ENCODE measurements at places on chromosomes 2 and 18.

GRCh38 chr2:120737340-120738101, 1.9 kb downstream of the GLI2 start:
- no peak for DNase-seq

DNA sequence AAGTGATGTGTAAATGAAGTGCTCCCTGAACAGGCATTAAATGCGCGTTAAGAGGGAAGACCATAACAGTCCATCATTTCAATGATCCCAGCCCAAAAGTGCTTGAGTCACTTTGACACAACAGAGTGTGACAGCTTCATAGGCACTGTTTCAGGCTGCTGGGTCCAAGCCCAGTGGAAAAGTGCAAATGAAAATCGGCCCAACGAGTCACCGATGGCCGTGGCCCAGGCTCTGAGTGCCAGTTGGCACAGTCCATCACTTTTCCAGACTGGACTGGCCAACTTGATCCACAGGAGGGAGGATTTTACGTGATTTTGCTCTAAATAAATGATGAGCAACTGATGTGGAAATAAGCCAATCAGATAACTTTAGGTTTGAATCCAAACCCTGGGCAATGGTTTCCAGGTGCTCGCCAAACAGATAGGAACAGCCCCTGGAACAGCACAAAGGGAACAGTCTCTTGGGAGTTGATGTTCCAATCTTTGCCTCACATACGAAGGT, 114.0 kb downstream of the SP3 start:
- DNase-seq = no peak

DNA sequence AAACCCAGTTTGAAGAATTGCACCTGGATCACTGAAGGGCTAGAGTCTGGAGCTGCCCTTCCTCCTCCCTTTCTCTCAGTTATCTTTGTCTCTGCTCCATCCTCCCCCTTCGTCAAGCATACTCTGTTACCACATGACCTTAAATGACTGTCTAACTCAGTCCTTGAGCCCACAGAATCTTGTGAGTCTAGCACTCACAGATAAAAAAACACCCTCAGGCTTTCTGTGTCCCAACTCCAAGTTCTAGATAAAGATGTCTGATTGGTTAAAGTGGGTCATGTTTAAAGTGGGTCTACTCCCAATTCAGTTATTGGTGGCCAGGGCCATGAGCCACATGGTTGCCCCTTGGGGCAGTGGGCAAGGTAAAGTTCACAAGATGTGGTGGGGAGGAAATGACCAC, 53.5 kb upstream of the CYP1B1 start:
- no peak for DNase-seq

GRCh38 chr2:113180131-113180946, 6.6 kb downstream of the PSD4 start:
- no peak for DNase-seq

DNA sequence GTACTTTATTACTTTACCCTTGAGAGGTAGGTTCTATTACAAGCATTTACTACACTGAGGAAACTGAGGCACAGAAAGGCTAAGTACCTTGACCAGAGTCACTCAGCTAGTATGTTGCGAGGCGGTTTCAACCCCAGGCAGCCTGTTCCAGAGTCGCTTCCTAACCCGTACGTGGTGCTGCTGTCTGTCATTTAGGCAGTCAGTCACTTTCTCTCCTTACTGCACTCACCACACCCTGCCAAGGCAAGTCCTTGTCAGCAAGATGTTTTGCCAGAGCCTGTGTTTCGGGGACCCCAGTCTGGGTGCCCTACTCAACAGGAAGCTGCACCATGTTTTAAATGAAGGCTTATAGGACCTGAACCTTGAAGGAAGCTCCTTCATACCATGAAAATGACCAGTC, 174.9 kb downstream of the TPGS2 start:
- no peak for DNase-seq

GRCh38 chr2:199631129-199631528, 173.4 kb upstream of the SATB2 start:
- no peak for DNase-seq

DNA sequence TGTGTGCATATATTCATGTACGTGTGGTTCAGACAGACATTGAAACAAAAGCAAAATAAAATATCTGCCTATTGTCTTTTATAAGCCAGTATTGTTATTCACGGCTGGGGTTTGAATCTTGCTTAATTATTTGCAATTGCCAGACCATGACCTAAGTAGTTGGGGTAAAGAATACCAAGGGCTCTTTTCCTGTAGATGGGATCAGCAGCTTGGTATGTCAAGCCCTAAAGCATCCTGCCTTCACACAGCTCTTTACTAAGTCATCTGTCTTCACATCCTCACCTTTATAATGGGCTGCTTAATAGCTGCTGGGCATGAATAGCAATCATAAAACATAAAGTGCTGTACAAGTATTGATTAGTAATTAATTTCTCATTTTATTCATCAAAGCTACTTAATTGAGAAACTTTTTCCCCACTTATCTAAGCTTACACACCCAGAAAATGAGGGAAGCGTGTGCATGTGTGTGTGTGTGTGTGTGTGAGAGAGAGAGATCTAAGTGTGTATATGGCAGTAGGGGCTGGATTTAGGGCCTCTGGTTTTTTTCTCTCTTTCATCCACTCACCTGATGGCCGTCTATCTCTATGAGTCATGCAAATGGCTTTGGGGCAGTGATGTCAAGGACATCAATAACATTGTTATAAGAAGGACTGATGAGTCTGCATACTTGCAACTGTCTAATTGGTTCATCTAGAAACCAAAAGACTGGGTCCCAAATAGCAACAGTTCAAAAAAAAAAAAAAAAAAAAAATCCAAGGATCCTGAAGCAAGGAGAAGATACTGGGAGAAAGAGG, 244.1 kb upstream of the TNP1 start:
- peak; percentile 52 for DNase-seq

Measured in skeletal muscle cell (primary cell).